Effector CD8-positive, alpha-beta T cell (primary cell): ENCODE measurements at places on chromosomes 2 and 18.

DNA sequence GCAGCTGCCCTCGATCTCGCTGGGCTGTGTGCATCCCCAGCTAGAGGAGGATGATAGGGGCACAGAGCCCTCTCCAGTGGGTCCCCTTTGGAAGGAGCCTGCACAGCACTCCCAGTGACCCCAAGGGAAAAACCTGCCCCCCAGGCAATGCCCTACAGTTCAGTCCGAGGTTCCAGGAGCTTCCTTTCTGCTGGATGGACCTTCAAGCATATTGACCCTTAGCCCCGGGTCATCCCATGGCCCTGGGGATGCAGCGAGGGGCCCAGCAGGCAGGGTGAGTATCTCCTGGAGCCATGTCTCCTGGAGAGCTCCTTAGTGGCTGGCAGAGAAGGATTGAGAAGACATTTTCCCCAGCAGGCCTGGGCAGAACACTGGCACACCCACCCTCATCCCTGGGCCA, 45.4 kb upstream of the CTDP1 start:
- no peak for DNase-seq

DNA sequence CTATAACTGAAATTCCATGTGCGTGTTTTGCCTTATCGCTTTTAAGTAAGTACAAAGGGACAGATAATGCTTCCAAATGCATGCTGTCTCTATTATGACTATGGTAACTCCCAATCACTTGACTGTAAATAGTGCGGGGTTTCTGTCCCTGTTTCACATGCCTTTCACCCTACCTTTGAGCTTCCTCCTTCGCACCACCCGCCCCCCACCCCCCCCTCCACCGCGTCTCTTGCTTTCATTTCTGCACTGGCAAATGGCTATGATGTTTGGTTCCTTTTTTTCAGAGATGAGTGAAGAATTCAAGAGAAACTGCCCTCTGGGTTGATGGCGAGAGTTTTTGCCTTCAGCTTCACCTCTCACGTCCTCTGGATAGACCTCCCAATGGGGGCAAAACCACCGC, 25.0 kb upstream of the SPP2 start:
- DNase-seq: no peak

GRCh38 chr2:12106440-12107080, 360.1 kb downstream of the LPIN1 start:
- DNase-seq: no peak

- no peak for DNase-seq
Measured at GRCh38 chr2:142030735-142031134, 100.1 kb downstream of the LRP1B start.

DNA sequence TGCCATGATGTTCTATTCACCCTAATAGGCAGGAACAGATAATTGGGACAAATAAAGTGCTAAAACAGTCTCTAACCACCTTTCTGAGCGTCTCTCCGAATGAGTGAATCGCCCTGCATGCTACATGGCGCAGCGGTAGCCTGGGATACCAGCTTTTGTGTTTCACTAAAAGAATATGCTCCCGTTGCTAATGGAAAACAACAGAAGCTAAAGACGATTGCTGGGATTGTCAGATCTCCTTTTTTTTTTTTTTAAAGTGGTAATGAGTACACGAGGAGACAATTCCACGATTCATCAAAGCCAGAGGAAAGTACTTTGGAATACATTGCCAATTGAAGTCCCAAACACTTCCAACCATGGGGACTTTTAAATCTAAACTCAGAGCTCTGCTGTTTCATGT, 1815.3 kb upstream of the CELF4 start:
- DNase-seq: no peak

DNA sequence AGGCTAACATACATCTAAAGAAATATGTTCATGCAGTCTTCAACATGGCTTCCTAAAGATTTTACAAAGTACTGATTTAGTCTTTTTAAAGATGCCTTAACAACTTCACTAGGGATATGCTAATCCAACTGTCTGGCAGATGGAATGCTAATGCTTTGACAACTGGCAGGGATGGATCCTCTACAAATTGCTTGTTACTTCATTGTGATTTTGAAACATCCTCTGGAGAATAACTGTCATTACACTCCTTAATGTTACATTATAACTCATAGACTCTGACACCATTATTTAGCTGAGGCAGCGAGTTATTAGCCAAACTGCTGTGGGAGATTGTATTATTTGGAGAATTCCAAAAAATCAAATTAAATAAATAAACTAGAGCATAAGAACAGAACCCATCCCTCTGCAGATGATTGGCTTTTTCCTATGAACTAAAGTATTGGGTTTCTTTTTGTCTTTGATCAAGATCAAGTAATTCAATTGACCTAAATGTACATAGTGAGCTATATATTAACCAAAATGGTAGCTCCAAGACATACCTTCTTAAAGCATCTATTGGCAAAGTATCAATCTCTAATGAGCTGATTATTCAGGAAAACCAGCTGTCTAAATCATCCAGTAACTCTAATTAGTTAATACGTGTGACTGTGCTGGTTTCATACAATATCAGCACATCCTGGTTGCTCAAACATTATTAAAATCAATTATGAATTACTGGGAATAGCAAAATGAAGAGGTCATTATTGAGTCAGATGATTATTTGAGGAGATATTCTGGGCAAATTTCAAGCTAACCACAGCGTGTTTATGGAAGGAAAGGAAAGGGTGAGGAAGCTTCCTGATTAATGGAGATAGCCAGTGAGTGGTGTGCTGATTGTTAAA, 321.3 kb upstream of the TFPI start:
- no peak for DNase-seq

- no peak for DNase-seq
Measured at GRCh38 chr2:225282858-225283710, 116.4 kb upstream of the NYAP2 start.

GRCh38 chr2:20667531-20668401, 822 bp downstream of the GDF7 start:
- no peak for DNase-seq

DNA sequence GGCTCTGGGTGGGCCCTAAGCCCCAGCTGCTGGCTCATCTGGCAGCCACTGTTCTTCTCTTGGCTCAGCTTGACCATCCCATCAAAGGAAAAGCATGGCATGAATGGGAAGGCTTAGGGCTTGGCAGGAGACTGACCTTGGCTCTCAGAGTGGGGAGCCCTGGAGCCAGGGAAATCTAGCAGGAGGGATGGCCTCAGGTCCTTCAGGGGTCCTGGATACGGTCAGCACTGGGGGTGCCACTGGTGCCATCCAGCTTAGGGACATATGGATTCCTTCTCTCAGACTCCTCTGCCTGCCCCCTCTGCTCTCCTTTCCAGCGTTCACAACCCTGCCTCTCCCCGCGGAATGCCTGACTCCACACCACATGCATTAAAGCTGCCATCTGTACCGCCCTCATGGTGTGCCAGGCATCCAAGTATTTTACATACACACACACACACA, 165.5 kb upstream of the HAAO start:
- DNase-seq: no peak

GRCh38 chr18:24814521-24814920, 354.1 kb downstream of the HRH4 start:
- DNase-seq: no peak

DNA sequence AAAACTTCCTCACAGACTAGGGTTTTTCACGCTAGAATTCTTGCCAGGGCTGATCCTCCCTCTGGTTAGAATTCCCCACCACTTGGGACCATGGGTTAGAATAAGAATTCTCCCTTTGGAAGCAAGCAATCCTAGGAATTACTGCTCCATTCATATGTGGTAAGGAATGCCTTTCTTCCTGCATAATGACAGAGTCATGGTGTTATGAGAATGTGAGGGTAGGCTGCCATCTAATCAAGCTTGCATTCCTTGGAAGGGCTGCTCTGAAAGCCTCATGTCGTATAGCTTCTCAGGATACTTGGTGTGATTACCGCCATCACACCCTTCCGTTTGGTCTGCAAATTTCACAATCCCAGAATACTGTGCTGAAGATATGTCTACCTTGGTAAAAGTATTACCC, 1282.4 kb upstream of the PIK3C3 start:
- no peak for DNase-seq

DNA sequence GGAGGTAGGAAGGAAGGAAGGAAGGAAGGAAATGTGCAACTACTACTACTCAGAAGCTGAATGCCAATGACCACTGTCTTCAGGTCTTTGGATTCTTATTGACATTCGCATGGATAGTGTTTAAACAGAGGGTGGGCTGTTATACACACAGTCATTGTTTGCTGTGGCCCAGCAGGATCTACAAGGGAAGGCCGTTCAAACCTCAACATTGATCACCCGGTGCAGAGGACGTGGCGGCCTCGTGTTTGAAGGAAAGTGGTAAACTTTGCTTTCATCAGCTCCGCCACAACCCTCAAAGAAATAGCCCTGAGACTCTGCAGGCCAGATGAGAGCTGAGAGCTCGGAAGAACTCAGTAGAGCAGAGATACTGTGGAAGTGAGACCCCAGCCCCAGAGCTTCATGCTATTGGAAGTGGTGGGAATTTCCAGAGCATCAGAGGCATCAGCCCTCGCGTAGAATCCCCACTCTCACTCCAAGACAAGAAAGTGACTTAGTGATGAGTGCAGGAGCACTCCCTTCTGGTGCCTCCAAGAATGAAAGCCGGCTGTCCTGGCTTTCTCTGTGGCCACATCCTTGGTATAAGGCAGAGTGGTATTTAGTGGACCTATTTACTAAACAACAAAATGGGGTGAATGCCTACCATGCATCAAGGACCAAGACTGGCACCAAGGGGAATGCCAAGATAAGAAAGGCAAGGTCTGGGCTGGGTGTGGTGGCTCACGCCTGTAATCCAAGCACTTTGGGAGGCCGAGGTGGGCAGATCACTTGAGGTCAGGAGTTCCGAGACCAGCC, 10.1 kb upstream of the ROCK2 start:
- DNase-seq: no peak

- no peak for DNase-seq
Measured at GRCh38 chr18:13184396-13184795, 34.2 kb upstream of the LDLRAD4 start.

- DNase-seq: no peak
Measured at GRCh38 chr2:147845411-147845971, 662 bp downstream of the ACVR2A start.

- DNase-seq: no peak
Measured at GRCh38 chr2:188196343-188197008, 95.2 kb upstream of the GULP1 start.

GRCh38 chr2:221836095-221836494, 264.0 kb upstream of the EPHA4 start:
- no peak for DNase-seq

DNA sequence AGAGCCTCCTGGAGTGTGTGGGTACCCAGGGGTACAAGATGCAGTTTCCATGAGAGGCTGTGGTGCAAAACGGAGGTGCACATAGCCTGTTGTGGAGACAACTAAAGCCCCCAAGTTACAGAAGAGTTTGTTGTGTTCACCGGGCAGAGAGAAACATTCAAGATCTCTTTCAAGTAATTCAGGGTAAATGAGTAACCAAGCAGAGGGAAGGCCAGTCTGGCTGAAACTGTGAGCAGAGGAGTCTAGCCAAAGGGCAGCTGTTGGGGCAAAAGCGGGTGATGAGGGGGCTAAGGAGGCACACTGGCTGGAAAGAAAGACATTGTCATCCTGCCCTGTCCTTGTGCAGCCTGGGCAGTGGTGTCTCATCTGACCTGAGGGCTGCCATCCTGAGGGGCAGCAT, 52.0 kb downstream of the CXCR4 start:
- no peak for DNase-seq

- DNase-seq: no peak
Measured at GRCh38 chr18:63157293-63158011, 162.1 kb downstream of the BCL2 start.

DNA sequence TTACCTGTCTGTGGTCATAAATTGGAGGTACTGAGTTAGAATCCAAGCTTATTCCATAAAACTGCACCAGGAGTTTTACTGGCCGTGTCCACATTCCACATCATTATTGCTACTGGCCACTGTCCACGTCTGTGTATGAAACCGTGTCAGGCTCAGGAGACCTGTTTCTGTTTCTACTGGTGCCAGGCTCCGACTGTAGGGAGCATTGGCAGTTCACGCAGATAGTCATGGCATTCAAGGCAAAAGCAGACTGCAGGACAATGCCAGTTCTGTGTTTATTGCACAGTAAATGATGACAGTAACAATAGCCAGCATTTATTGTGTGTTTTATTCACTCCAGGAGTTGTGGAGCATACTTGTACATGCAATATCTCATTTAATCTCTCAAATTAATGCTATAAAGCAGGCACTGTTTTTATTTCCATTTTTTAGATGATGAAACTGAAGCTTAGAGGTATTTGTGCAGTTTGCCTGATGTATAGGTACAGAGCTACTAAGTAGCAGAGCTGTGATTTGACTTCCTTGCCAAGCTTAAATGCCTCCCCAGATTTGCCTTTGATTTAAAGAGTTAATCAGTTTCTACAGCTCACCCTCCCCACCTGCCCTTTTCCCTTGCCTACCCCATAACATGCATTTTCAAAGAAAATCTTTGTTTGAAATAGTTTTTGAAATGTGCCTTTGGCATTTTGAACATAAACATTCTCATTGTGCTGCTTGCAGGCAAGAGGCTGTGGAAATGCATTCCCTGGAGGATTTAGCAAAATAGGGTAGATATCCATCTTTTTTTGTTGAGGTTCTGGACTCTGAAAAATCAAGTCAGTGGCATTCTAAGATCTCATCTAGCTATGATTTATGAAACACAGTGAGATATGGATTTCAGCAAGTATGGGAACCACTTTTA, 55.5 kb downstream of the MAP4K4 start:
- no peak for DNase-seq

GRCh38 chr2:71801969-71802368, 345.7 kb downstream of the CYP26B1 start:
- DNase-seq: no peak

- DNase-seq: no peak
Measured at GRCh38 chr2:28678944-28679343, 72.7 kb upstream of the PPP1CB start.

- no peak for DNase-seq
Measured at GRCh38 chr2:143282684-143283083, 153.5 kb downstream of the ARHGAP15 start.

DNA sequence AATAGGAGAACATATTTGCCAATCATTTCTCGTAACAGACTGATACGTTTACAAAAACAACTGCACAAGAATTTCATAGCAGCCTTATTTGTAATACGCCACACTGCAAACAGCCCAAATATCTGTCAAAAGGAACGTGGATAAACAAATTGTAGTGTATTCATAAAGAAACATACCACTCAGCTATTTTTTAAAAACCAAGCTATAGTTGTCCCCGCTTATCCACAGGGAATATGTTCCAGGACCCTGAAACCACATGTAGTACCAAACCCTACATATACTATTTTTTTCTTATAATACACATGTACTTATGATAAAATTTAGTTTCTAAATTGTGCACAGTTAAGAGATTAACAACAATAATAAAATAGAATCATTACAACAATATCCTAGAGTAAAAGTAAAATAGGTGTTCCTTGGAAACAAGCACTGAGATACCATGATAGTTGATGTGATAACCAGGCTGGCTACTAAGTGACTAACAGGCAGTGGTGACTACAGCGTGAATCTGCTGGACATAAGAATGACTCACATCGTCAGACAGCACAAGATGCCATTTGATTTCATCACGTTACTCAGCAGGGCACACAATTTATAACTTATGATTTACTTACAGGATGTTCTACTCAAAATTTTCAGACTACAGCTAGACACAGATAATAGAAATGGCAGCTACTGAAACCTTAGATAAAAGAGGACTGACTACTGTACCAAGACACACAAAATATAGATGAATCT, 367.4 kb downstream of the NCKAP5 start:
- DNase-seq: no peak

GRCh38 chr2:148039783-148040182, 18.9 kb downstream of the MBD5 start:
- DNase-seq: no peak
